ENCODE measurements at places on chromosomes 16 and 17.

DNA sequence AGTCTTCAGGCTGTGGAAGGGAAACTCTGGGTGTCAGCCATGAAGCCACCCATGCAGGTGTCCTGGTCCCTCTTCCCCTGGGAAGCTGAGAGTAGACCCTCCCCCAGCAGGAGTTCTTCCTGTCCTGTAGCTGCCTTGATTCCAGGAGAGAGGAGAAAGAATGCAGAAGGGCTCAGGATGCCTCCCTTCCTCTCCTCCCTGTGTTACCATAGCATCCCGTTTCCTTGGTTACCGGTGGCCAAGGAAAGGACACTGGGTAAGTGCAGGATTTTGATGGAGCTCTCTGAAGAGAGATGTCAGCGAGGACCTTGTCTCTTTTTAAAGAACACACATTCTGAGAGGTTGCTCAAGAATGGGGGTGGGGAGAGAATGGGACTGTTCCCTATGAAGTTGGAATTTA lies 304.1 kb upstream of the N4BP1 start:
- DNase-seq, result no peak

GRCh38 chr17:50060951-50061712 lies 5.2 kb downstream of the ITGA3 start:
- peak; percentile 34 for DNase-seq

DNA sequence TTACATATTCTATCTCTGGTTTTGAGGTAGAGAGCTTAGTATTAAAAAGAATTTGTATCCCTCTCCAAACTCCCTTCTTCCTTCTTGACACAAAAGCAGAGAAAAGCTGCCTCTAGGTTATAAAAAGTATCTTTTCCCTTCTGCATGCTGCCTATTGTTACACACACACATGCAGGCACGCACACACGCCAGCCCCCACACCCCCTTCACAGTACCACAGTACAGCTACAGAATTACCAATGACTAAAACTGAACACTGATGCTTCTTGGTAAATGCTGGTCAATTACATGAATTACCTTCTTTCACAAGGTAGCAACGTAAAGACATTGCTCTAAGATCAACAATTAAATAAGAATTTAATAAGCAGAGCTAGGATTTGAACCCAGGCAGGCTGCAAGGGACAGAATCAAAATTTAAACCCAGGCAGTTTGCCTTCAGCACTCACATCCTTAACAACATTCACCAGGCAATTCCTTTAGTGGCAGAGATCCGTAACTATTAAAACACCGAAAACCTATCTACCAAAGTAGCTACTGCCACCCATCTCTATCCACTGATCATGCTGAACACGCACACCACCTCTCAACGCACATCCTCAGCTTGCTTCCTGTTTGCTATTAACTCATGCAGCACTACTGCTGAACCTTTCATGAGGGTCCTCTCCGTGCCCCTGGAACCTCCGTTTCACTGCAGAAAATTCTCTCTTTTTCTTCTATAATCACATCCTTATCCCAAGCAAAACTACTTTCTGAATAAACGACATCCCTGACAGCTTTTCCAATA lies 37.8 kb downstream of the YWHAE start:
- no peak for DNase-seq

DNA sequence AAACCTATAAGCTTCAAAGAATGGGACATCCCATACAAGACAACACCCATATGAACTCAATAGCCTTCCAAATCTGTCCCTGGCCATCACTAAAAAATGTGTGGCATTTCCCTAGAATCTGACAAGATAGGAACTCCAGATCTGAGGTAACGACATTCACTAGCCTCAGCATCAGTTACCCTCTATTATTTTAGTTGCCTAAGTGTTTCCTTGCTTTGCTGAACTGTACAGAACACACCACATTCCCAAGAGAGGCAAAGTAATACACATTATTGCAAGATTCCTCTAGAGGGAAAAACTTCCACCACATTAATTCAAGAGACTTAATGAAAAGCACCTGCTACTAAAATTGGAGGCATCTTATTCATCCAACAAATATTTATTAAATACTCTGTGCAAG lies 5.0 kb downstream of the LSM12 start:
- DNase-seq, result no peak

GRCh38 chr16:4116325-4117249 lies at the start of gene ADCY9:
TSS of gene ADCY9 (minus strand) at chr16:4116442. CDS start at chr16:4115442, 1,000 bp downstream.
- peak; percentile 66 for DNase-seq

GRCh38 chr17:3688027-3688553 lies 7.9 kb downstream of the P2RX5 start:
- DNase-seq, result no peak

DNA sequence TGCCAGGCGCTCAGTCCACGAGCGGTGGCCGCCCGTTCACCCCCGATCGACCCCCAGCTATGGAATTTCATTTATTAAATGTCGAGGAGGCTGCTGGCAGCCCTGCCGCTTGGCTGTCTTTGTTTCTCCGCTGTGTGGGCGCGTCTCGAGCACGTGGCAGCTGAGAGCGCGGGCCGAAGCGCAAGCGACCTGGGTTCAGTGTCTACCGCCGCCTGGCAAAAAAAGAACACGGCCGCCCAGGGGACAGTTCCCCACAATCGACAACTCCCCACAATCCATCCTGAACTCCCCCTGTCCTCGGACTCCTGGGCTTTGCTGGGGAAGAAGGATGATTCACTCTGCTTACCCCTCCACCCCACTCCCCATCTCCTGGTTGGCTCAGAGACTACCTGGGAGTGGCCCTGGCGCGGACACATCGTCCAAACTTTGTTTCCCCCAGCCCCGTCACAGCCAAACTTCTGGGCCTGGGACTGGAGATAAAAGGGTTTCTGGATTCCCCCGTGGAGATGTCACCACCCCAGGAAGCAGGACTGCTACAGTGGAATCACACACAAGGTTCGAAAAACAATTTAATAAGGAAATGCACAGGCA lies 1.7 kb upstream of the ANKRD13B start:
- peak; percentile 60 for DNase-seq
